Epithelial cell of prostate (primary cell): ENCODE measurements at places on chromosomes 4 and X.

DNA sequence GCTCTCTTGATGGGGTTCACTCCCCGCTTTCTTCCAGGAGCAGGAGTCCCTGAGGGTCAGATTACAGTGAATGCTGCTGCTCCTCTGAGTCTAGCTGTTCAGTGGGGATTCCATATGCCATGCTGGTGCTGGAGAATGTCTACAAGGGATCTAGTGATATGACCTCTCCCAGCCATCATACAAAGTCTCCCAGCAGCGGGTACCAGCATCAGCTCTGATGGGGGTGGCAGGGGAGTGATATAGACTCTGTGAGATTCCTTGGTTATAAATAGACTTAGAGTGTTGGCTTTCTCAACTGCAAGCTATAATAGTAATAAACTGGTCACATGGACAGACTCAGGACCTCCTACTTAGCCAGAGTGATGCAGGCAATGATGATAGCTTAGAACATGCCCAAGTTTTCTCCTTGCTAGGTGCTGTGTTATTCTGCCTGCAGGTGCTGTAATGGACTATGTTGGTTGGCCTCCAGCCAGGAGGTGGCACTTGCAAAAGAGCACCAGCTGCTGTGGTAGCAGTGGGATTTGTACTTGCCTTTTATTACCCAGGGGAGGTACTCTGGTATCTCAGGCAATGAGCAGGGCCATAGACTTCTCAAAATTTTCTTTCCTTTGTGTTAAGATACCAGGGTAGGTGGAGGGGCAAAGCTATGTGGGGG lies 202.9 kb downstream of the CHIC1 start:
- DNase-seq, result no peak

DNA sequence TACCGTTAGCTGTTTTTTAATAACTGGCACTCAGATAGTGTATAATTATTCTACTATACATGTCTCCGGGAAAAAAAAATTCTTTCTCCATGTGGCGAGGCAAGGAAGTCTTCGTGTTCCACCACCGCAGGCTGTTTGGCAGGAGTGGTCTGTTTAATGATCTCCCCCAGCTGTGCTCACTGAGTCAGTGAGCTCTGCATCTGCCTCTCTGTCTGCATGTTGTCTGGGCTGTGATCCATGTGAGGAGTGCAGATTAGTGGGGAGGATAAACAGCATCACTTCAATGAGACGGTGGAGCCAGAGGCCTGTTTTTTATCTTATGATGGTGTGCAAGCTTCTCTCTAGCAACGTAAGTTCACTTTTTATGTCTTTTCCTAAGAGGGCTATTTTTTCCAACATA lies 69.8 kb downstream of the RPS3A start:
- no peak for DNase-seq

GRCh38 chr4:59247032-59247431 lies 1953.1 kb upstream of the ADGRL3 start:
- DNase-seq, result no peak

- DNase-seq, result no peak
Measured at GRCh38 chr4:5724377-5724776, 13.4 kb downstream of the EVC start.

GRCh38 chr4:56739066-56739777 lies 58.1 kb upstream of the HOPX start:
- DNase-seq, result no peak

- DNase-seq, result no peak
Measured at GRCh38 chrX:134375691-134376090, 84.3 kb upstream of the HPRT1 start.

DNA sequence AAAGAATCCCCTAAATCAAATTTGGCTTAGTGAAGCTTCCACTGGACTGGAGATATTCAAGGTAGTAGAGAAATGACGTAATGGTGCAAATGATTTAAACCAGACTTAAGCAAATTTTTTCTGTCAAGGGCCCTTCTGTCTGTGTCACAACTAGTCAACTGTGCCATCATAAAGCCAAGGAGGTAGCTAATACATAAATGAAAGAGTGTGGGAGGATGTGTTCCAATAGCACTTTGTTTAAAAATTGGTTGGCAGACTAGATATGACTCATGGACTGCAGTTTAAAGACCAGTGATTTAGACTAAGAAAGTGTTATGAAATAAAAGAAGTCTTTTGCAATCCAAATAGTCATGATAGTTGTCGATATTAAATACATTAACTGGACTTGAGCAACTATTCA lies 24.3 kb upstream of the TEX13C start:
- DNase-seq, result no peak

DNA sequence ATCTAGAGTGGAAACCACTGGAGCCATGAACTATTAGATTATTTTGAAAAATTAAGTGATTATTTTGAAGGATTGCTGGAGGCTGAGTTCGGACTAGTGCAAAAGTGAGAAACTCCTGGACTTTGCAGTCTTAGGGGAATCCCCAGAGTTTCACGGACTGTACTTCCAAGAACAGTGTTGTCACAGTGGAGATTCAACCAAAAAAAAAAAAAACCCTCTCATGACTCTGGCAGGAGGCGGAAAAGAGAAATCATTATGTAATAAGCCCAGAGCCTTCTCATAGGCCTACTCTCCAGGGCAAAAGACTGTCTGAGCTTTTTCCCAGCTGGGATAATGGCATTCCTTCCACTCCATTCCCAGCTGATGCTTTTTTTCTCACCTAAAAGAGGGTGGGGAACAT lies 16.8 kb upstream of the C4orf51 start:
- no peak for DNase-seq

GRCh38 chrX:1914606-1915365 lies 299.9 kb downstream of the ASMT start:
- no peak for DNase-seq

GRCh38 chr4:3878678-3879077 lies 112.5 kb downstream of the ADRA2C start:
- no peak for DNase-seq

GRCh38 chrX:110786486-110786885 lies 9.1 kb downstream of the CHRDL1 start:
- DNase-seq, result no peak

DNA sequence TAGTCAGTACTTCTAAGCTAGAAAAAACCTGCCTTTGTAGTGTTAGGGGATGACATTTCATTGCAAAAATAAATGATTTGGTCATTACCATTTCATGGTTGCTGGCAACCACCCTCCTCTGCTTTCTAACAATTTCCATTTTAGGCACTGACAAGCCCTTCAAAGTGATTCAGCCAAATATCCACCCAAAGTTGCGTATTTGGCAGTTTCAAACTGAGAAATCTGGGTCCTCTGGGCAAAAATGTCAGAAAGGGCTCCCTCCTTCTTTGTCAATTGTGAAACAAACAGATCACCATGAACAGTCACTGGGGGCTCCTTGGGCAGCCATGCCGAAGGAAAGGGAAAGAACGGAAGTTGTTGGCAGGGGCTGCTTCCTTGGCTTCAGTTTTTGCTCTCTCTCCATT lies 33.0 kb downstream of the PLAC1 start:
- DNase-seq, result no peak

DNA sequence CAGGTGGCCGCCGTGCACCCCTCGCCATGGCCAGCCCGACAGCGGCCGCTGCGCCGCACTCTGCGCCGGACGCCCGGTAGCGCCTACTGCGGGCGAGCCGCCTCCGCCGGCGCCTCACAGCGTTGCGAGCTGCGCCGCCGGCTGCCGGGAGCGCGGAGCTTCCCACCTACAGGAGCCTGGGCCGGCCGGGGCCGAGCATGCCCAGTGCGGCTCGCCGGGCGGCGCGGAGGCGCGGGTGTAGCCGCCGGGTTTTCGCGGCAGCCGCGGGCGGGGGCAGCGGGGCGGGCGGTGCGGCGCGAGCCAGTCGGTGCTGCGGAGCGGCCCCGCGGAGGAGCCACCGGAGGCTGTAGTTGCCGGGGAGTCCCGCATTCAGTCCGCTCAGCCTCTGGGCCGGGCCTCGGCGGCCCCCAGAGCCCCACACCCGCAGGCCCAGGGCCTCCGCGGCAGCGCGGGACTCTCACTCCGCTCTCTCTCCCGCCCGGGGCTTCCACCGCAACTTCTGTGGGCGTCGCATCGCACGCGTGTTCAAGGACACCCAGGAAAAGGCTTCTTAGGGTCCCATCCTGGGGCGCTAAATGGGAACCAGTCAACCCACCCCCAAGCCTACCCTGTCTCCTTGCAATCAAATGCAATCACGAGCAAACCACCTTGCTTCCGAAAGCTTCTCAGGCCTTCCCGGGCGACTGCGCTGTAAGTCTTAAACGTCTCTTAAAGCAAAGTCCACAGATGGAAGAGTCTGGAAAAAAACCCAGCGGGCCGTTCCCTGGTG lies at the start of gene MFAP3L:
Gene MFAP3L (minus strand): TSS at position 143 of the 769 bp plus-strand sequence. CDS start 20,518 bp downstream, outside the sequence.
- DNase-seq, result peak; percentile 73
